ENCODE measurements at places on chromosomes 6 and 20.

DNA sequence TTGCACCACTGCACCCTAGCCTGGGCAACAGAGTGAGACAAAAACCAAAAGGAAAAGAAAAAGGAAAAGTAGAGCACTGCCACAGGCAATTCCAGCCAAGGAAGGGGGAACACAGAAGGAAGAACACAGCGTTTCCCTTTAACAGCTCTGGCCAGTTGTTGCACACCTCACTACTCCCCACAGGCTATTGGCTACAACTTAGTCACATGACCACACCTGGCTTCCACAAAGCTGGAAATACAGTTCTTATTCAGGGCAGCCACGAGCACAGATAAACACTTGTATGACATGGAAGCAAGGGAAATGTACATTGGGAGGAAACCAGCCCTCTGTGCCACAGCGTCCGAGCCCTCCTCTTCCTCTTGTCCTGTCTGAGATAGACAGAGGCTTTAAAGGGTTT, 249.0 kb upstream of the JARID2 start:
- no peak for DNase-seq

- no peak for DNase-seq
These were observed 25.1 kb upstream of the NFATC2 start for GRCh38 chr20:51567622-51568021.

DNA sequence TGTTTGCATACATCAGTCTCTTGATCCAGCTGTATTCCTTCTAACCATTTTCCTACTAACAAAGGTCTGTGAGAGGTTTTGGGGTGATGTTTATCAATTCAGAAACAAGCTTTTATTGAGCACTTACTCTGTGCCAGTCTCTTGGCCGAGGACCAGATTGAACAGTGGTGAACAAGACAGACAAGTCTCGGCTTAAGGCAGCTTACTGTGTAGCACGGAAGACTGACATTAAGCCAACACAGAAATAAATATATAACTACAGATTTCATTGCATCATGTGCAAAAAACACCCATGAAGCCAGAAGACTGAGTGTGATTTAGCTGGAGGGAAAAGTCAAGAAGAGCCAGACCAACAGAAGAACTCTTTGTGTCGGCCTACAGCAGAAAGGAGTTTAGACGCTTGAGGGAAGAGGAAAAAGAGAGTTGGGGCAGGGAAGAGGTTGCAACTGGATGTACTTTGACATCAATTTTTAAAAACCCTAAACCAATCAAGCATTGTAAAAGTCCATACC, 549.6 kb upstream of the CITED2 start:
- DNase-seq, result no peak

GRCh38 chr6:19444041-19444440, 393.1 kb upstream of the ID4 start:
- no peak for DNase-seq

DNA sequence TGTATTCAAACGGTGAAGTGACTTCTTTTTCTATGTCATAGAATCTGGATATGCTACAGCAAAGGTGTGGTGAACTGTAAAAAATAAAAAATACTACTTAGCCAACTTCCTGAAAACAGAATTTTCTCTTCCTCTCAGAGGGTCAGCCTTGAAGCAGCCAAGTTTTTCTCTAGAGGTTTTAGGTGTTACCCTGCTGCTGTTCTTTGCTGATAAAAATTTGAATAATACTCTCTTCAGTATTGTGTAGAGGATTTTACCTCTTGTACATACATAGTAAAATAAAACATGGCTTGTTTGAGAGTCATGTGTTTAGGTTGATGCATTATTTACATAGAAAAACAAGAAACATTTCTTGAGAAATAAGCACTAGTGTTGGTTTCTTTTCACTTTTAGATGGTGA, 458.4 kb downstream of the TBC1D32 start:
- no peak for DNase-seq

- DNase-seq, result no peak
These were observed 29.5 kb upstream of the ARID1B start for GRCh38 chr6:156747715-156748114.

DNA sequence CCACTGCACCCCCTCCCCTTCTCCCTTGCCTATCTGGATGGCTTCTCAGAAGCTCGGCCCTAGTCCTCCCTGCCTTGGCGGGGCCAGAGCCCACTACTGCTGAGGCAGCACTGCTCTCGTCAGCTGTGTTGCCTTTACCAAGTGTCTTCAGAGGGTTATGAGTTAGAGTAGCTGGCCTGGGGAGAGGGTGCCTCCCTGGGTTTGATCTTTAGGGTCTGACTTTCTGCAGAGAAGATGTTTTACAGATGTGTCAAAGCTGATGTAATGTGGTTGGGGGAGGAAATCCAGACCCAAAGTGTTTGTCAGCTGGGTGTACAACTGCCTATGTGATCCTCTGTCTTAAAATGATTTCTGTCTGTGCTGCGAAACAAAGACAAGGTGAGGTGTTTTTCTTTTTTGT, 30.4 kb upstream of the PI16 start:
- DNase-seq, result peak; percentile 46

GRCh38 chr6:110475066-110475653, 1.3 kb downstream of the SLC22A16 start:
- DNase-seq, result no peak

- peak; percentile 17 for DNase-seq
These were observed 79.1 kb downstream of the OGFRL1 start for GRCh38 chr6:71367756-71368155.

DNA sequence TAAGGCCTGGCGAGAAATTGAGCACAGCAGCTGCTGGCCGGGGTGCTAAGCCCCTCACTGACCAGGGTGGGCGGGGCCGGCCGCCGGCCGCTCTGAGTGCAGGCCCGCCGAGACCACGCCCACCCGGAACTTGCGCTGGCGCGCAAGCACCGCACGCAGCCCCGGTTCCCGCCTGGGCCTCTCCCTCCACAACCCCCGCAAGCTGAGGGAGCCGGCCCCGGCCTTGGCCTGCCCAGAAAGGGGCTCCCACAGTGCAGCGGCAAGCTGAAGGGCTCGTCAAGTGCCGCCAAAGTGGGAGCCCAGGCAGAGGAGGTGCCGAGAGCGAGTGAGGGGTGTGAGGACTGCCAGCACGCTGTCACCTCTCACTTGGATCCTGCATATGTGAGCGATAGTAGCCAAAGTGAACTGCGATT, 251.2 kb downstream of the GJA1 start:
- DNase-seq, result no peak

DNA sequence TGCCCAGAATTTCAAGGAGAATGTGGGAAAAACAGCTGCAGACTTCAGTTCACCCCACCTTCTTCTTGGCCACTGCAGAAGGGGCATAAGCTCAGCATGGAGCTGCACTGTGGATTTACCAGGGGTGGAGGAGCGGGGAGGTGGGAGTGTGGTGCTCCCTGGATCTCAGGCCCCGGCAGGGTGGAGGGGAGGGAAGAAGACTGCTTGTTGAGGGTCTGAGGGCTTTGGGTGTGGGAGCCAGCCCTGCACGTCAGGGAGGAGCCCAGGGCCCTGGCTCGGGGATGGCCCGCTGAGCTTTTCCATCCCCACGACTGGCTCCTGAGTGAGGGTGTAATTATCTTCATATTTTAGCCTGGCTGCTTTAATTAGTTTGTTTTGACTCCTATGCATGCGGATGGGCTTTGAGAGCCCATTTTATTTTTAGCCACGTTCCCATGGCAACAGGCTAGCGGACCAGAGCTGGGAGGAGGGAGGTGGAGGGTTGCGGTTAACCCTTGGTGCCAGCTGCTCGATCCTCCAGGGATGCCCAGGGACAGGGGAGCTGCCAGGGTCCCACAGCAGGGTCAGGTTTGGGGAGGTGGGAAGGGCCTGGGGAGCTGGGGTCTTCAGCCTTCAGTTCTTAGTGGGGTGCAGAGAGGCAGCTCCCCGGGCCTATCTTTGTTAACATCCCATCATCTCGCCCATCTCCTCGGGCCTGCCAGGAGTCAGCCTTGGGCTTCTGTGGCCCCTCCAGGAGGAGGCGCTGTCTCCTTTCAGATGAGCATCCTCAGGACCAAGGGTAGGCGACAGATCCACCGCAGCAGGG, 68.2 kb downstream of the RAB44 start:
- DNase-seq, result peak; percentile 76

DNA sequence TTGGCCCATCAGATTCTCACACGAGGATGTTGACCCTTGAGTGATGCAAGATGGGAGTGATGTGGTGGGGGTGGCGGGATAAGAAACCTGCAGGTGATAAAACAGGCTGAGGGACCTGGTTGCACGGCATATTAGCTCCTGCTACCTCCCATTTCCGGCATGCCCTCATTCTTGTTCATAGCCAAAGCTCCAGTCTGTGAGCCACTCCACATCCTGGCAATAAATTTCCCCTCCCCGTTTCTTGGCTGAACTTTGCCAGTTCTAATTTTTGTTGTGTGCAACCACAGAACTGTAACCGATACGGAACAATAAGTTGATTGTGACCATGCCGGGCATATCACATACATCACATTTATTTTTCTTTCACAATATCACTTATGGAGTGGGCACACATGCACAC, 41.6 kb upstream of the NFATC2 start:
- no peak for DNase-seq

- no peak for DNase-seq
These were observed 140.8 kb upstream of the PHACTR3 start for GRCh38 chr20:59463541-59463940.

DNA sequence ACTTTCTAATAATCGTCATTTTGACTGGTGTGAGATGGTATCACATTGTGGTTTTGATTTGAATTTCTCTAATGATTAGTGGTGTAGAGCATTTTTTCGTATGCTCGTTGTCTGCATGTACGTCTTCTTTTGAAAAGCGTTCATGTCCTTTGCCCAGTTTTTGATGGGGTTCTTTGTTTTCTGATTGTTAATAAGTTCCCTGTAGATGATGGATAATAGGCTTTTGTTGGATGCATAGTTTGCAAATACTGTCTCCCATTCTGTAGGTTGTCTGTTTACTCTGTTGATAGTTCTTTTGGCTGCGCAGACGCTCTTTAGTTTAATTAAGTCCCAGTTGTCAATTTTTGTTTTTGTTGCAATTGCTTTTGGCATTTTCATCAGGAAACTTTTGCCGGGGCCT, 32.3 kb upstream of the XRN2 start:
- DNase-seq, result no peak

- no peak for DNase-seq
These were observed 50.3 kb upstream of the PREP start for GRCh38 chr6:105452924-105453756.

DNA sequence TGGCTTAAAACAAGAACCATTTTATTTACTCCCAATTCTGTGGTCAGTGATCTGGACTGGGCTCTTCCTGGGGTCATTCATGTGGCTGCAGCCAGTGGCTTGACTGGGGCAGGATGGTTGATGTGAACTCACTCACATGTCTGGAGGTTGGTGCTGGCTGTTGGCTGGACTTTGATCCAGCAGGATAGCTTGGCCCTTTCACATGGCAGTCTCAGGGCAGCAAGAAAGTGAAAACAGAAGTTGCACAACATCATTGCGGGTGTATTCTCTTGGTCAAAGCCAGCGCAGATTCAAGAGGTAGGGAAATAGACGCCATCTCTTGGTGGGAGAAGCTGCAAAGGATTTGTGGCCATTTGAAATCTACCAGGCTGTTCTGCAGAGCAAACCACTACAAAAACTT, 77.2 kb downstream of the MDGA1 start:
- no peak for DNase-seq

- DNase-seq, result peak; percentile 10
These were observed 180.5 kb downstream of the COL12A1 start for GRCh38 chr6:75025371-75025770.

GRCh38 chr6:41639809-41640371, 1.6 kb downstream of the MDFI start:
- no peak for DNase-seq

GRCh38 chr20:37308086-37309050, 18.9 kb downstream of the MANBAL start:
- no peak for DNase-seq

GRCh38 chr20:35174458-35175216, 2.8 kb downstream of the PROCR start:
- no peak for DNase-seq

- DNase-seq, result no peak
These were observed 10.3 kb downstream of the PDE10A start for GRCh38 chr6:165652766-165653165.

DNA sequence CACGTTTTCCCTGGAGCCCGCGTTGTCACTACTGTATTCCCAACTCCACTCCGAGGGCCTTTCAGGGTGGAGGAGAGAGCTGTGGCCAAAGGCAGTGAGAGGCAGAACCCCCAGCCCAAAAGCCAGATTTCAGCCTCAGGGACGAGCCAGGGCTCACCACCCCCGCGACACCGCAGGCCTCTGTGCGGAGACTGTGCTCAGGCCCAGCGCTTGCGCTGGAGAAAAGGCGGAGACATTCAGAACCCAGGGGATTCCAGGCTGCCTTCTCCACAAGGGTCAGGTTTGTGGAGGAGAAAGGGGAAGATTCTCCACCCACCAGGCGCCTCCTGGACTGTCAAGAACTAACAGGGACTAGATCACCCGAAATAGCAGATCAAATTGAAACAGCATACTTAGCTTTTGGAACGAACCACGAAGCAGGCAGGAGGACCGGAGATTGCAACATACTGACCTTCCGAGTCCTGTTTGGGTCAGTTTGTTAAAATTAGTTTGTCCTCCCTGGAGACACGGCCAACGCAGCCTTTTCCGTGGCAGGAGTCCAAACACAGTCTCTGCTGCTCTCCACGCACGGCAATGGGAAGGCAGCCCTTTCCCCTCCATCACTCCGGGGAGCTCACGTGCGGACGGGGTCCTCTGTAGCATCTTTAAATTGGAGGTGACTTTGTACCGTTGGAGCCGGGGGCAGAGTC, 14.4 kb downstream of the DLL1 start:
- DNase-seq, result no peak

DNA sequence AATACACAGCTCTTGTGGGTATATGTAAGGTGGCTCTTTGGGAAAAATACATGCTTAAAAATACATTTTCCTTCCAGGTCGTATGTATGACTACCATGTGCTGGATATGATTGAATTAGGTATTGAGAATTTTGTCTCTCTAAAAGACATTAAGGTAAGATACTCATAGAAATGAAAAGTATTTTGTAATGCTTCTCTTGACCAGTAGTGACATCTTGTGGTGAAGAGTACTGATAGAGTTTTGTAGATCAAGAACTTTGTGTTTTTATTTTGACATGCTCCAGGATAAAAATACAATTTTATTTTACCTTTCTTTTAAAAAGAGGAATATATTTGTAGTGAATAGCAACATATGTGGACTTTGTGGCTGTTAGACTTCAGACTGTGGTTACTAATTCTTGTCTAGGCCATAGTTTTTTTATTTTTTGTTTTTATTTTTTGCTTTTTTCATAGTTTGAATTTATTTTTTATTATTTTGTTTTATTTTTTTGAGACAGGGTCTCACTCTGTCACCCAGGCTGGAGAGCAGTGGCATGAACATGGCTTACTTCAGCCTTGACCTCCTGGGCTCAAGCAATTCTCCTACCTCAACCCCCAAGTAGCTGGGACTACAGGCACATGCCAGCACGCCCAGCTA, 17.9 kb downstream of the RPF2 start:
- DNase-seq, result peak; percentile 46

DNA sequence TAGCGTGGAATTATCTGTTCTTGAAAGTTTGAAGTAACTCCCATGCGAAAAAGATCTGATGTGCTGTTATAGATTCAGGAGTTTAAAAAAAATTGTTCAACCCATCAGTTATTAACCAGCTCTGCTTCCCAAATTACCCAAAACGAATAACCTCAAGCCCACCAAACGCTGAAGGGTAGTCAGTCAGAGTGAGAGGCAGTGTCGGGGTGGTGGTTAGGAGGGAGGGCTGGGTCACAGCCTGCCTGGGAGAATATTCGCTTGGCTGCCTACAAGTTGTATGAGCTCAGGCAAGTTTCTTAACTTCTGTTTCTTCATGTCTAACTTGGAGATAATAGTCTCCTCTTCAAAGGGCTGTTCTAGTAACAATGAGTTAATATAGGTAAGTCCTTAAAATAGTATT, 114.6 kb downstream of the JPH2 start:
- no peak for DNase-seq

GRCh38 chr6:111461860-111462259, 21.2 kb downstream of the REV3L start:
- DNase-seq, result no peak
